ENCODE measurements at places on chromosomes 3 and 15.

DNA sequence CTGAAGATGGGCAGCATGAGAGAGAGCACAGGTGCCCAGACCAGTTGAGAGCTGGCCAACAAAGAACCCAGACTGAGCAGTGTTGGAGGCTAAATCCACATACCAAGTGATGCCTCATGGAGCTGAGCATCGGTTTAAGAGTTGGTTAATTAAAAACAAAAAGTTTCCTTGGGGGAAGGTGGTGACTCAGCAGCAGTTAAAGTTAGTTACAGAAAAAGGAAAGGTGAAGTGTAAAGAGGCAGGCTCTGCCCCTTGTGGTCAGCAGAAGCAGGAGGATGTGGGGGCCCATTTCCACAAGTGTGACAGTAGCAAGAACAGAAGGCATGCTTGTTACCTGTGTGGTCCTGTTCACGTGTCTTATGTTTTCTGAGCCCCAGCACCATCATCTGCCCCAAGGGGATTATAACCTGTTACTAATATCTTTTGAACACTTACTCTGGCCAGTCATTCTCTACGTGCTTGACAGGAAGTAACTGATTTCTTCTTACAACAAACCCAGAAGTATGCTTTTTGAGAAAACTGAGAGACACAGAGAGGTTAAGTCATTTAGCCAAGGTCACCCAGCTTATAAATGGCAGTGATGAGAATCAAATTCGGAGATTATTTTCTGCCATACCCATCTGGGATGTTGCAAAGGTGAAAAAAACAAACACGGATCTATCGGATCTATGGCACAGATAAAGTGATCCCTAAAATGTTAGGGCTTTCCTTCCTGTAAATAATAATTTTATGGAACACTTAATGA lies 91.0 kb downstream of the EPHB1 start:
- no peak for DNase-seq

DNA sequence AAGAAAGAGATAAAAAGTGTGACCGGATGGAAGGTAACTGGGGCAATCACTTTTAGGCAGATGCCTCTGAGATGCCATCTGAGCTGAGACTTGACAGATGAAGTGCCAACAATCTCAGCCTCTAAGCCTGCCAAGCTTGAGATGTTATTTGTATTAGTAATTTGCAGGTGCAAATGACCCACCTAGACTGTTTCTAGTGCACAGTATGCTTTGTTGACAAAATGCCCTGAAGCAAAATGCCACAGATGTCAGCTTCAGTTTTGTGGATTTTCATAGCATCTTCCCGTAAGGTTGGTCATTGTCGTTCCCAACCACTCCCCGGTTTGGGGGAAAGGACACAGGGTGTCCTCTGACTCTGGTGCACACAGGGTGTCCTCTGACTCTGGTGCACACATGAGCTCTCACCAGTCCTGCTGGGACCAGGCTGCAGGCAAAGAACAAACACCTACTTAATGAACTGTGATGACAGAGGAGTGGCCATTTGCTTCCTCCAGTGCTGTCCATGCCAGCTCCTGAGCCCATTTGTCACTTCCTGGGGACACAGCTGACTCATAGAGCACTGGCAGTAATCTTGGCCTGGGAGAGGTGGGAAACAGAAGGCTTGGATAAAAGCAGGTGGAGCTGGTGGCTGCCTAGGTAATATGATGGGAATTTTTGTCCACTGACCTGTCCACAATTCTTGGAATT lies 16.7 kb upstream of the PPP1R2 start:
- DNase-seq, result no peak

DNA sequence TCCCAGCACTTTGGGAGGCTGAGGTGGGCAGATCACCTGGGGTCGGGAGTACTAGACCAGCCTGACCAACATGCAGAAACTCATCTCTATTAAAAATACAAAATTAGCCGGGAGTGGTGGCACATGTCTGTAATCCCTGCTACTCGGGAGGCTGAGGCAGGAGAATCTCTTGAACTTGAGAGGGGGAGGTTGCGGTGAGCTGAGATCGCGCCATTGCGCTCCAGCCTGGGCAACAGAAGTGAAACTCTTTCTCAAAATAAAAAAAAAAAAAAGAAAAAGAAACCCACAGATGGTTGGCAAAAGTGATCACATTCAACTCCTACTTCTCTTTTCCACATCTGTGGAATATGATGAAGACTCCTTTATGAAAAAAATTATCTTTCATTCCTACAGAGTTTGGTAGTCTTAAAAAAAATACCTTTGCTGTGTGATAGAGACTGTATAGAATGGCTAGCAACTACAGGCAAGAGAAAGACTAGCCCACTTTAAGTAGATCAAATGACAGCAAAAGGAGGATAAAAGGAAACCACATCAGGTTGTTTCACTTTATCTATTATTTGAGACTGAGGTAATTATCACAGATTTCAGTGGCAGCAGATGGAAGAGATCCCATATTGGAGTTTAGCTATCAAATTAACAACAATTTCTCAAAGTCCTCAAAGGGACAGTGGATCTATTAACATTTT lies 172.9 kb upstream of the TSPAN3 start:
- DNase-seq, result no peak

DNA sequence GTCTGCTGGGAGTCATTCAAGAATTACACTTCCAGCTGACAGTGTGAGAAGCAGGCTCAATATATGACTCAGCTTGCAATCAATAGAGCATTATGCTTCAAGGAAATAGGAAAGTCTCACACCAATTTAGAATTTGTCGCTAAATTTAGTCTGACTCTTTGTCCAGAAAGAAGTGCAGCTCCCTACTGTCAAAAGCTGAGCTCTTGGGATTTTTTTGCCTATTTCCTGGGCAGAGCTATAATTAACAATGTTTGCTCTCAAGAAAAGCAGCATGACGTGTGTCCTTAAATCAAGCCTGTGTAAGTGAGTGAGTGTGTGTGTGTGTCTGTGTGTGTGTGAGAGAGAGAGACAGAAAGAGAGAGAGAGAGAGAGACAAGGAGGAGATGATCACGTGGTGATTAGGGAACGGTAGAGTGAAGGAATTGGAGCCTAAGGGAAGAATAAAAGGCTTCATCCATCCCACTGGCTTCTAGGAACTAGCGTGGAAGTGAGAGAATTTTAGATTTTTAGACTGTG lies 16.4 kb upstream of the SLC35G2 start:
- no peak for DNase-seq

GRCh38 chr3:143627336-143627735 lies 220.9 kb downstream of the SLC9A9 start:
- DNase-seq, result no peak

DNA sequence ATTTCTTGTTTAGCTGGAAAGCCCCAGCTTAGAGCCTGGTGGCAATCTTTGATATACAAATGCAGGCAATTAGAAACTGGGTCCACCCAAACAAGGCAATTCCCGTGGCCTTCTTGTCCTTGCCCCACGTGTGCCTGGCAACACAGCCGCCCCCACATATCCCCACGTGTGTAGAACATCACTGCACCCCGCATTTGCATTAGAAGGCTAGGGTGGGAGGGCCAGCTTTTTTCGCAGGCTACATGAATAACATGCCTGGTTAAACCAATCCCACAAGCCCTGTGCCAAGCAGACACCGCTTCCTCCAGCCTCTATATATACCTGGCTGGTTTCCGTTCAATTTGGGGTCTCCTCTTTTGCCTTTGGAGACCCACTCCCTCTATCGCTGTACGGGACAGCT lies 250.2 kb downstream of the ZNF385D start:
- DNase-seq, result no peak

- no peak for DNase-seq
These were observed 305.7 kb downstream of the RPLP1 start for GRCh38 chr15:69758291-69758771.

DNA sequence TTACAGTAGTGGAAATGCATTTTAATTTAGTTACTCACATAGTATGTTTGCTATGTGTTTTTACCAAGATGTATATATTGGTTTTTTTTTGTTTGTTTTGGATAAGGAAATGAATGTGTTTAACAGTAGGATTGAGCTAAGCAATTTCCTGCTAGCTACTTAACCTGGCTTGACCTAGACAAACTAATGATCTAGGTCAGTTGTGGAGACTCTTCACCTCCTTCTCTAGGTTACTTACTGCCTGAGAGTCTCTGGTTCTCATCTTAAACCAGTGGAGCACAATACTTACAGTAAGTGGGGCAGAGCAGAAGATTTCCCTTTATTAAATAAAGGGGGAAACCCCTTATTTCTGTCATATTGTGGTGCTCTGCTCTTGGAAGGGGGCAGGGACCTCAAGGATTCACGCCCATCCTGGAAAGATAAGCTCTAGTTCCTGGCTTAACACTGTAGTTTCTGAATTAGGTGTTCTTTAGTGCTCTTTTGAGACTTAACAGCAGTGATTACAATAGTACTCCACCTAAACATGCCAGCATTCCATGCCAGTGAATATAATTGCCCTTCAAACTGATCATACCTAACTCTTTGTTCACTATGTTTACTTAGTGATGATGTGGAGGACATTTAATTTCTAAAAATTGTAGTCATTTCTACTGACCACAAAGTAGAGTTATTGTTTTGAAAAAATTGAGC lies 79.9 kb downstream of the UBP1 start:
- no peak for DNase-seq

- no peak for DNase-seq
These were observed 57.9 kb upstream of the DCUN1D1 start for GRCh38 chr3:183038221-183038620.

- no peak for DNase-seq
These were observed 5.2 kb upstream of the CPLX3 start for GRCh38 chr15:74821091-74821789.

DNA sequence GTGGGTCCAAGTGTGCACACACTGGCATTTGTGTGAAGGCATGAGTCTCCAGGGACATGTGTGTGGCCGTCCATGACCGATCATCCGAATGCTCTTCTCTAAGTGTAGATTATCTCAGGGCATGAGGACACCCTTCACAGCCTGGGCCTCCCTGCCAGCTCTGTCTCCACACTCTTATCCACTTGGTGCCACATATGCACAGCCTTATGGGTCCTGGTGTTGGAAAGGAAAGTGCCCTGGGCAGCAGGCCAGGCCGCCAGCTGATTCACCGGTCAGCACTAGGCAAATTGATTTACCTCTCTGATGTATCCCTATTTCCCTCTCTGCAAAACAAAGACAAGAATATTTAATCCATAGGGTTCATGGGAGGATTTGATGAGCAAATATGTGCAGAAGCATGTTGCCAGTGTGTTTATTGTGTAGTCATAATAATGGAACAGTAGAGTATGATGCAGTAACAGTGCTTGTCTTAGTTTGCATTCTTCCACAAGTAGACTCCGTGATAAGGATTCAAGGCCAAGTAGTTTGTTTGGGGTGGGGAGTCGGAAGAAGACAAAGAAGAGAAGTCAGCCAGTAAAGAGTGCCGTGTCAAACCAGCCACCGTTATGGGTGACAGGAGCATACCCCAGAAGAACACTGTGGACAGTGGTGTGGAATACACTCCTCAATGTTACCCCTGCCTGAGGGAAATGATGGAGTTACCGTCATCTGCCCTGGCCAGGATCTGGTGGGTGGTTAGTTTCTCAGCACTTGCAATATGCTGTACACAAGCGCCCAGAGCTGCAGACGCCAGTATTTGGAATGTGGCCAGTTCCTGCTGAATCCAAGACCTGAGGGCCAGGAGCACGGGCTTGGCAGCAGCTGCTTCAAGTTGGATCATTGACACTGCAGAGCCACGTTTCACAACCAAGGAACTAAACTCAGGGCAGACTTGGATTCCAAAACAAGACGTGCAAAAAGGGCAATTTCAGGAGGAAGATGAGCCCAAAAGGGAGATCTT lies 85.1 kb downstream of the MTHFS start:
- DNase-seq, result peak; percentile 61

- no peak for DNase-seq
These were observed 5.2 kb downstream of the SNRK start for GRCh38 chr3:43291546-43291945.

DNA sequence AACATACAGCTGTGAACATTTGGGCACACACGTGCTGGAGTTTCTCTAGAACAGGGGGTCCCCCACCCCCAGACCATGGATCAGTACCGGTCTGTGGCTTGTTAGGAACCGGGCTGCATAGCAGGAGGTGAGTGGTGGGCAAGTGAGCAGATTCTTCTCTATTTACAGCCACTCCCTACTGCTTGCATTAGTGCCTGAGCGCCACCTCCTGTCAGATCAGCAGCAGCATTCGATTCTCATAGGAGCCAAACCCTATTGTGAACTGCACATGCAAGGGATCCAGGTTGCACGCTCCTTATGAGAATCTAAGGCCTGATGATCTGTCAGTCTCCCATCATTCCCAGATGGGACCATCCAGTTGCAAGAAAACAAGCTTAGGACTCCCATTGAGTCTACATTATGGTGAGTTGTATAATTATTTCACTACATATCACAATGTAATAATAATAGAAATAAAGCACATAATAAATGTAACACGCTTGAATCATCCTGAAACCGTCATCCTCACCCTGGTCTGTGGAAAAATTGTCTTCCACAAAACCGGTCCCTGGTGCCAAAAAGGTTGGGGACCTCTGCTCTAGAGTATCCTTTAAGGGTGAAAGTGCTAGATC lies 25.8 kb downstream of the CHRM5 start:
- DNase-seq, result peak; percentile 18

DNA sequence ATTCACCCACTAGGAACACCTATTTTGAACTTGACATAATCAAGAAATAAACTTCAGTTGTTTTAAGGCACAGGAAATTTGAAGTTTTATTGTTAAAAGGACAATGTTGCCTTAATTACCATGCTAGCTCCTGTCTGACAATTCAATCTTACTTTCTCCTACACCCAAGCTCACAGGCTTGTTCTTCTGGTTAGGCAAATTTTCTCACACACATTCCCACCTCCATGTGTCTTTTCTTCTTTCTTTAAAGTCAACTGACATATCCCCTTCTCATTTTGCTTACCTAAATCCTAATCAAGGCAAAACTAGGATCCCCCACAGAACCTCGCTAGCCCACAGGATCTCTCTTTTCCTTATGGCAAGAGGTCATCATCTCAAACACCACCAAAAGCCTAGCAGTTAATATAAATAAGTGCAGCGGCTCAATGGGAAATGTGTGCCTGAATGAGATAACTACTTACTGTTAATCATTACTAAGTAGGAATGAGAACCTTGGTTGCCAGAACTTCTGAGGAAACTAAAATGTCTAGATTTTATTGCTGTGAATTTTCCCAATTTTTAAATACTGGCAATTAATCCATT lies 189.3 kb downstream of the PLCH1 start:
- no peak for DNase-seq

DNA sequence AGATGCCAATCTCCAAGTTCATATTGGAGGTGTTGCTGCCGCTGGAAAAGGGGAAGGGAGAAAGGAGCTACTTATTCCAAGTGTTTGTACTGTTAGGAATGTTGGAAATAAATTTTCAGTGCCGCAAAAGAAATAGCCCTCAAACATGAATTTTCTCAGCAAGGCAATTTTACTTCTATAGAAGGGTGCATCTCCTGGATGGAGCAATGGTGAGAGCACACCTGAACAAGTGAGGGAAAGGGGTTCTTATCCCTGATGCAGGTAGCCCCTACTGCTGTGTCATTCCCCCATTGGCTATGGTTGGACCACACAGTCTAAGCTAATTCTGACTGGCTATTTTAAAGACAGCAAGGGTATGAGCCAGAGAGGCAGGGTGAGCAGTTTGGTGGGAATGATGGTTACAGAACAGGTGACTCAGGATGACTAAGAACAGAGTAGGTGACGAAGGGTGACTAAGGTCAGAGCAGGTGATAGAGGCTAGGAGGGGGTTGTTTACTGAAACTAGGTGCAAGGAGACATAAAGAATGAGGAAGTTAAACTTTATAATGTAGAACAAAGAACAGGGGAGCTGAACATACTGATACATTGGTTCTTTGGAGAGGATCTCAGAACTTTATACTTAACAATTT lies 503.5 kb downstream of the EDEM1 start:
- DNase-seq, result no peak

- DNase-seq, result no peak
These were observed at the start of gene GNAT1 for GRCh38 chr3:50190936-50191660. Gene GNAT1, plus strand, starts transcription at chr3:50191610. Its CDS starts 116 bp downstream, at chr3:50191726.
